ENCODE measurements at places on chromosomes 2 and 18.

GRCh38 chr2:217520356-217521010 is 482.3 kb downstream of the TNS1 start:
- no peak for DNase-seq

DNA sequence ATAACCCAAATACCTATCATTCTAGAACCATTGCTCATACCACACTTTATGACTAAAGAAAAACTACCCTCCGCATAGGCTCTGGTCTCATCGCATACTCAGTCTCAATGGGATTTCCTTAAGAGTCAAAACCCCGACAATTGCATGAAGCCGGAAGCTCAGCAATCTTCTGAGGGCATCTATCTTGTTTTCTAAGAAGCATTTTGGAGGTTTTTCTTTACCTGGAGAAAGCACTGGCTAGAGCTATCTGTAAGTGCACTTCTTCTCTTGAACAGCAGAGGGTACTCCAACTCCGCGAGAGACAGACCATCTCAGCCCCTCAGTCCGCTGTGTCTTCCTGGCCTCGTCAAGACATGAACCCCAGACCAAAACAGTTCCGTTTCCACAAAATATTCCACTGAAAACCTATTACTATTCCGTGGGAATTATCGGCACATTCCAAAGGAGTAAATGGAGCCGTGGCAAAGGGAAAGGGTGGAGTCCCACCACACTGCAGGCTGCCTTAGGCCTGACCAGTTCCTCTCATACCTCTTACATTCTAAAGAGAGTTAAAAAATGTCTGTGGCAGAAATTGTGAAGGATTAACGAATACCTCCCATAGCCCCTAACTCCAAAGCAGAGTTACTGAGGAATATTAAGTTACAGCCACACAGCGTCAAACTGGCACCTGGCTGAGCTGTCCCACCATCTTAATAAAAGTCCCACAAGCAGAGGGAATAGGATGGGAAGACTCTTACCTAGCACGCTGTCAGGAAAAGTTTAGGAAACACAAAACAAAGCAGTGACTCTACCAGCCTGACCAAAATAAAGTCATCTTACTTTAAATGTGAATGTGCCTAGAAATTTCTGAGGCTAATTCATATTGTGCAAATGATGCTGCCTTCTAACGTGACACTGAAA is 325.6 kb upstream of the VRK2 start:
- no peak for DNase-seq

- DNase-seq = no peak
These were observed 854.3 kb downstream of the LRRTM4 start for GRCh38 chr2:76667821-76668271.

GRCh38 chr18:74982946-74983635 is 225.8 kb downstream of the PTGR3 start:
- DNase-seq = no peak

DNA sequence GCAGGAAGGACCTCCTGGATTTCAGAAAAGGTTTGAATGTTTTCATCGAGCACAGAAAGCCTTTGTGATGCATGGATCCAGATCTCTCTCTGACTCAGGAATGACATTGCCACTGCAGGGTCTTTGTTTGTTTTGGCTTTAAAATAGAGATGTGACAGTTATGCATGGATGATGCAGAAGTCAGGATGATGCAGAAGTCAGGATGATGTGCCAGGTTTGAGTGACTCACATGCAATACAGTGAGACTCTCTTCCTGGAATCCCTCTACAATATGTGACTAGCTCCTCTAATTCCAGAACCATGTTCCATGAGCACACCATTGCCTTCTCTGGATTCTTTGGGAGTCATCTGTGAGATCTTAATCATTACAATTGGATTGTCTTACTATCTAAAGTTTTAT is 177.9 kb upstream of the RAB6C start:
- no peak for DNase-seq

GRCh38 chr2:238571661-238572372 is 145.1 kb downstream of the ASB1 start:
- DNase-seq = no peak
